Activated T-helper 1 cell treated with anti-CD3 and anti-CD28 coated beads, Interleukin-12 subunit alpha, Interleukin-12 subunit beta, Interleukin-2, Interleukin-4 antibody, amounts not matched to agents 30 ng/mL and 10 ng/mL and 1 ng/mL, durations not matched to agents 14 hours and 24 hours and 36 hours (primary cell): ENCODE measurements at places on chromosomes 11 and 22. TPM values are rescaled to one million over a fixed set of nuclear protein-coding genes. Genes with fewer than 3 reads are reported as not detected.
A peak's percentile ranks its signal among the peaks of the same experiment; 100 is the strongest.

DNA sequence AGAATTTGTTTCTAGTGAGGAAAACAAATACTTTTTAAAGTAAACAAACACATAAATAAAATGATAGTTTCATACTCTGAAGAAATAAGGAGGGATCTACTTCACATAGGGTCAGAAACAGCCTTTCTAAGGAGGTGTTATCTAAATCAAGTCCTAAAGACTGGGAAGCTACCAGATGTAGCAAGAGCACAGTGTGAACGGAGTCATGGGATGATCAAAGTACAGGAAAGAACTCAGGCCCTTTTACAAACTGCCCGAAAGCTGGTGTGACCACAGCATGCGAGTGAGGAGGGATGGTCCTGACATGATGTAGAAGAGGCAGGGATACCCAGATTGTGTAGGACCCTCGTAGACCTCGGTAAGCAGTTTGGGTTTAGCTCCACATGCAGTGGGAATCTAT, 102.8 kb downstream of the ARHGAP32 start:
- no peaks in the 10 kb centered on the region for H3K4me1 ChIP-seq
- no peak overlapping the region for H3K4me3 ChIP-seq
- H3K27ac ChIP-seq: no peak overlapping the region
- no peaks in the 10 kb centered on the region for H3K36me3 ChIP-seq

DNA sequence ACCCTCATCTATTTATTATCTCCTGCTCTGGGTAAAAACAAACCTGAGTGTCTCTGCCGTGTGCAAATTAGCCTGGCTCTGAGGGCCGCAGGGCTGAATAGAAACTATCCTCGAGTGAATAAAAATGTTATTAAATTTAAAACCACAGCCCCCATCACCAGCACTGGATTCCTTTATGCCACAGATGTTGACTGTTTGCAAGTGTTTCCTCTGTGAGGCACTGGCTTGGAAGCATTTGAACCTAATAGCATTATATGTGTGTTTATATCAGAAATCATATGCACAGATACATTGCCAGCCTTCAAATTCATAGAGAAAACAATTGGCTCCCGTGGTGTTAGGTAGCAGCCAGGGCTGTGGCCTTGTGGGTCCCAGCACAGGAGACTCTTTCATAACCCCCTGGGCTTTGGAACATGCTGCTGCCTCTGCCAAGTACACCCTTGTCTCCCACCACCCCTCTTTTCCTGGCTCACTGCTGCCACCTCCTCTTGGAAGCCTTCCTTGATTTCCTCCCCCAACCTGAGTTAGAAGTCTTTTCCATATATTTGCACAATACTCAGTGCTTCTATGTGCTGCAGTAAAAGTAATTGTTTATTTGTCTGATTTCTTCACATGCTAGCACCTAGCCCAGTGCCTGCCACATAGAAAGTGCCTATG, 294.4 kb downstream of the DDX10 start:
- peaks cover 16% of the 10 kb centered on the region for H3K4me1 ChIP-seq
- no peak for DNase-seq
- no peak overlapping the region for H3K4me3 ChIP-seq
- H3K27ac ChIP-seq: peak overlapping the region; percentile 10

CCDC73 gene
- total RNA-seq: 0.05 TPM in 1 of 2 replicates, not detected in the other

DNA sequence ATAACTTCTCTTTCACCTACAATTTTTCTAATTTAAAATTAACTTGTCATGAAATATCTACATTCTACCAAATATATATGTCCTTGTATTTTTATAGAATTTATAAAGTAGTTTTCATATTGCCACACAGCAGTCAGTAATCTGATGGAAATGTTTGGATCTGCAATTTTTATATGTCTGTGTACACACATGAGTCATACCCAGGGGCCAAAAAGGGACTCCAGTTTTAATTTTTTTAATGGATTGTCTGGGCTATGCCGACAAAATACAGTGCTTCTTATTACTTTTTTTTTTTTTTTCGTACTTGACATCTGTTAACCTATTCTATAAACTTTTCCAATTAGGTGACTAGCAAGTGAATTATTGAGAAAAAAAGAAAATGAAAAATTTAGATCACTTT, 6.3 kb downstream of the GUCY1A2 start:
- H3K36me3 ChIP-seq: no peaks in the 10 kb centered on the region
- no peak for DNase-seq
- H3K27me3 ChIP-seq: peaks cover 12% of the 10 kb centered on the region

PARVG gene
- total RNA-seq: 50.6 and 52.8 TPM in 2 replicates

- no peaks in the 10 kb centered on the region for H3K36me3 ChIP-seq
- DNase-seq: no peak
- no peak overlapping the region for H3K27ac ChIP-seq
Measured at GRCh38 chr22:33535937-33536875, 384.1 kb downstream of the LARGE1 start.

LAYN gene
- 7.5 and 8.0 TPM in 2 replicates for total RNA-seq

GRCh38 chr22:47084226-47084625, 321.8 kb downstream of the TBC1D22A start:
- no peak overlapping the region for H3K27ac ChIP-seq
- no peaks in the 10 kb centered on the region for H3K27me3 ChIP-seq
- DNase-seq: no peak

- H3K4me3 ChIP-seq: no peak overlapping the region
- H3K27me3 ChIP-seq: no peaks in the 10 kb centered on the region
- DNase-seq: no peak
- no peak overlapping the region for H3K27ac ChIP-seq
- no peaks in the 10 kb centered on the region for H3K36me3 ChIP-seq
Measured at GRCh38 chr11:97079244-97079643, 689.4 kb downstream of the JRKL start.

GRCh38 chr11:13942971-13943381, 19.5 kb upstream of the SPON1 start:
- H3K36me3 ChIP-seq: peaks cover 2% of the 10 kb centered on the region
- H3K27me3 ChIP-seq: peaks cover 5% of the 10 kb centered on the region
- H3K4me3 ChIP-seq: no peak overlapping the region
- H3K4me1 ChIP-seq: peaks cover 47% of the 10 kb centered on the region
- no peak for DNase-seq

GRCh38 chr11:92104349-92104748, 120.3 kb upstream of the FAT3 start:
- H3K4me3 ChIP-seq: no peak overlapping the region
- no peaks in the 10 kb centered on the region for H3K4me1 ChIP-seq
- DNase-seq: no peak
- H3K27ac ChIP-seq: no peak overlapping the region

DNA sequence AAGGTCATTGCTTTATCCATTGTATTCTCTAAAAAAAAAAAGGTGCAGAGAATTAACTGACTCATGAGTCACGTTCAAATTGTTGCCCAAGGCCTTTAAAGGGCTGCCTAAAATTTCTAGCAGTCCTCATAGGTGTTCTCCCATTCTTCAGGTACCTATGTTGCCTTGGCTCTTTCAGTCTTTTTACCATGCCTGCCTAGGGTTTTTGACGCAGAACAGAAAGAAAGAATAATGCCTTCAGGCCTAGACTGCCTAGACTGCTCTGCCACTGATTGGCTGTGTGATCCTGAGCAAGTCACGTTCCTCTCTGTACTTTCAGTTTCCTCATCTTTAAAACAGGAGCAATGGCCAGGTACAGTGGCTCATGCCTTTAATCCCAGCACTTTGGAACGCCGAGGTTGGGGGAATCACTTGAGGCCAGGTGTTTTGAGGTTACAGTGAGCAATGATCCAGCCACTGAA, 21.5 kb downstream of the CTSC start:
- H3K4me1 ChIP-seq: peaks cover 52% of the 10 kb centered on the region
- H3K4me3 ChIP-seq: no peak overlapping the region
- no peaks in the 10 kb centered on the region for H3K27me3 ChIP-seq
- peaks cover 42% of the 10 kb centered on the region for H3K36me3 ChIP-seq
- no peak for DNase-seq

DNA sequence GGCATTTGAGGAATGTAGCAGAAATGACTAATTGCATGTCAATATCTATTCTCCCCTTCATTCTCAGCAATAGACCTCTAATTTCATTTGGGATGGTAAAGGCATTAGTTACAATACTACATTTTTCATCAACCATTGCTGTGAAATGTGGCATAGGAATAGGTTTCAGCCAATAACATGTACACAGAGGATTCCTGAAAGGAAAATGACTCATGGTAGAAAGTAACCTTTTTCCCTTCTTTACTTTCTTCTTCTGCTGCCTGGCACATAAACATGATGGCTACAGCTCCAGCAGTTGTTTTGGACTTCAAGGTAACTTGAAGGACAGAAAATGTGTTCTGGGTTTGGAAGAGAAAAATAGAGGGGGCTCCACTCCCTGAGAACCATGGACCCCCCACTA, 231.8 kb upstream of the CTSC start:
- H3K27ac ChIP-seq: no peak overlapping the region
- H3K4me1 ChIP-seq: no peaks in the 10 kb centered on the region
- H3K4me3 ChIP-seq: no peak overlapping the region
- H3K27me3 ChIP-seq: peaks cover 2% of the 10 kb centered on the region

DNA sequence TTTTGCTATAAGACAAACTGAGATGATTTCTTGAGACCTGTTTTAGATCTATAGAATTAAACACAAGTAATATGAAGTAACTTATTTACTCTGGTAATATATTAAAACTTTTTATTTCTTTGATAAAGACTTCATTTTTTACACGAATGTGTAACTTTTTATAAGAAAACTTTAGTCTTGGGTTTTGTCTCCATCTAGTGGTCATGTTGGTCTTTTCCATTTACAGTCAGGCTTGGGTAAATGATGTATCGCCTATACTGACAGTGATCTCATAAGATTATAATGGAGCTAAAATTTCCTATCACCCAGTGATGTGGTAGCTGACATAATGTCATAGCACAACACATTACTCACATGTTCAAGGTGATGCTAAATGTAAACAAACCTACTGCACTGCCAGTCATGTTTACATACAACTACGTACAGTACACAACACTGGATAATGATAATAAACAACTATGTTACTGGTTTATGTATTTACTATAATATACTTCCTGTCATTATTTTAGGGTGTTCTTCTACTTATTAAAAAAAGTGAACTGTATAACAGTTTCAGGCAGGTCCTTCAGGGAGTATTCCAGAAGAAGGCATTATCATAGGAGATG, 7.5 kb upstream of the C11orf97 start:
- no peak overlapping the region for H3K27ac ChIP-seq
- peaks cover 11% of the 10 kb centered on the region for H3K36me3 ChIP-seq
- no peak for DNase-seq
- H3K4me1 ChIP-seq: no peaks in the 10 kb centered on the region
- H3K4me3 ChIP-seq: no peak overlapping the region

DNA sequence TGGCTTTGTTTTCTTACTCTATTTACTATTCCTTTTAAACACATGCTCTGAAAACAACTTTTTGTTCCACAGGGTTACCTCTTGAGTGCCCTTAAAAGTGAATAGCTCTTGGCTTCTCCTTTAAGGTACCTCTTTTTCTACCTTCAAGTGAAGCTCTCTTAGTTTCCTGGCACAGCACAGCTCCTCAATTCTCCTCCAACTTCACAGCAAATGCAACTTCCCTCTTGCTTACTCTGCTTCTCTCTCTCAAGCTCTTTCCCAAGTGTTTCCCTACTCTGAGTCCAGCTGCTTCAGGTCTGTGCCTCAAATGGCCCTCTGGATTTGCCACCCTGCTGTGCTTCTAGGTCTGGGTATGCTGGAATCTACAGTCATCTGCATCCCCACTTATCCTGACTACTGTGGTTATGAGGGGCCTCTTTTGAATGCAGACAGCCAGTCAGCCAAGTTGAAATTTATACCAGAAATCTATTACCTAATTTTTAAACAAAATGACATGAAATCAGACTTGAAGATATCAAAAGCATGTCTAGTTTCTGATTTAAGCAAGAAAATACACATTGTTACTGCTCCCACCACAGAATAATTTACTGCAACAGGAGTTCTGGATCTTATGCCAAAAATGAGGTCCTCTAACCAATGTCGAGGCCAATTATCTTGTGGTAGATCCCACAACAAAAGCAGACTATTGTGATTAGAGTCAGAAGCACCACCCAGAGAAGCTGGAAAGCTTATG, 371.1 kb downstream of the SOX6 start:
- no peak overlapping the region for H3K27ac ChIP-seq
- H3K4me1 ChIP-seq: no peaks in the 10 kb centered on the region

DNA sequence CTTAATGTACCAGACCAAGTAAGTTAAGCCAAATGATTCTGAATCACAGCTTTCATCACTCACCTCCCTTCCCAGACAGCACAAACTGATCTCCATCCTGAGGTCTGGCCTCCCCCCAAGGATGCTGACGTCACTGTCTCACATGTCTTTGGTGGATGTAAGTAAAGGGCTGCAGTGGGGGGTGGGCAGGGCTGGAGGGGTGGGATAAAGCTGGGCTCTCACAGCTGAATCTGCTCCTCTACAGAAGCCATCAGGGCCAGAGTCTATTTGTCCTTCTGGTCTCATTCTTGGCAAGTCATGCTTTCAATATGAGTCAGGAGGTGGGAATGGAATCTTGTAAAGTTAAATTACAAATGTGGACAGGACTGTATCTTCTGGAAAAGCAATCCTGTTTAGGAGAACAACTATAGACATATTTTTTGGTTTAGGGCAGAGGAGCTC, 32.7 kb downstream of the P4HA3 start:
- H3K4me3 ChIP-seq: no peak overlapping the region
- H3K27ac ChIP-seq: no peak overlapping the region
- H3K36me3 ChIP-seq: no peaks in the 10 kb centered on the region

GRCh38 chr11:18392434-18393321, 1.7 kb upstream of the LDHA start:
- peak overlapping the region; percentile 80 for H3K27ac ChIP-seq
- no peaks in the 10 kb centered on the region for H3K27me3 ChIP-seq
- no peak for DNase-seq
- peaks cover 44% of the 10 kb centered on the region for H3K4me1 ChIP-seq
- H3K4me3 ChIP-seq: peak overlapping the region; percentile 65
- H3K36me3 ChIP-seq: peaks cover 28% of the 10 kb centered on the region

- H3K4me3 ChIP-seq: no peak overlapping the region
- H3K36me3 ChIP-seq: no peaks in the 10 kb centered on the region
- DNase-seq: no peak
- H3K27me3 ChIP-seq: no peaks in the 10 kb centered on the region
- H3K27ac ChIP-seq: no peak overlapping the region
Measured at GRCh38 chr11:42473106-42473505, 838.7 kb upstream of the API5 start.

DNA sequence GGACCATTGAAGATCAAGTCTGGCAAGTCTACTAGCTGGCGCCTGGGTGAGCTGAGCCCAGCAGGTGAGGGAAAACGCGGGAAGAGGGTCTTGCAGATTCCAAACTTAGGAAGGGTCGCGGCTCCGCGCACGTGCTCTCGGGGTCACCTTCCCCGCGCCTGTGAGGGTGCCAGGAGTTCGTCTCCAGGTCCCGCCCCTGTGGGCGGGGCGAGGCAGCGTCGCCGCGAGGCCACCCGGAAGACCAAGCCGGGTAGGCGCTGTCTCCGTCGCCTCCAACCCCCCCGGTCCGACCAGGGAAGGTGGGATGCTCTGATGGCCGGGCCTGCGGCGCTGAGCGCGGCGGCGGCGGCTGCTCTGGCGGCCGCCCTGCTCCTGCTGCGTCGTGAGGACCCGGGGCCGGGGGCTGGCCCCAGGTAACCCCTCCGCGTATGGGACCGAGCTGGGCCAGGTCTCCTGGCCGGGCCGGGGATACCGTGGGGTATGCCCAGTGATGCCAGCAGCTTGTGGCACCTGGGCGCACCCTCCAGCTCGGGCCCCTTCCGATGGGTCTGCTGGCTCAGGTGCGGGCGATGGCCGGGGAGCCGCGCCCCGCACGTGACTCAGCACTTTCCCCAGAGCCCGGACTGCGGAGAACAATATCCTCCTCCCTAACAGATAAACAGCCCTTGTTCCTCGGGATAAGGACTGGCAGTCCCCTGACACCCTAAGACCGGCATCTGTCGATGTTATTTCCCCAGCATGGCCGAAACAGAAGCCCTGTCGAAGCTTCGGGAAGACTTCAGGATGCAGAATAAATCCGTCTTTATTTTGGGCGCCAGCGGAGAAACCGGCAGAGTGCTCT, at the start of gene HTATIP2:
Gene HTATIP2 (plus strand): TSS at position 215 of the 841 bp plus-strand sequence. CDS start 524 bp downstream, at position 739.
- H3K36me3 ChIP-seq: peaks cover 26% of the 10 kb centered on the region
- peak within 1 kb of the TSS; percentile 90 for H3K4me3 ChIP-seq
- H3K4me1 ChIP-seq: peaks cover 68% of the 10 kb centered on the region
- peak; percentile 67 for DNase-seq
- no peaks in the 10 kb centered on the region for H3K27me3 ChIP-seq
